Stomach (tissue), 19 donors: ENCODE measurements at places on chromosomes 16 and 17. TPM values are rescaled to one million over a fixed set of nuclear protein-coding genes. Genes with fewer than 3 reads are reported as not detected.

DNA sequence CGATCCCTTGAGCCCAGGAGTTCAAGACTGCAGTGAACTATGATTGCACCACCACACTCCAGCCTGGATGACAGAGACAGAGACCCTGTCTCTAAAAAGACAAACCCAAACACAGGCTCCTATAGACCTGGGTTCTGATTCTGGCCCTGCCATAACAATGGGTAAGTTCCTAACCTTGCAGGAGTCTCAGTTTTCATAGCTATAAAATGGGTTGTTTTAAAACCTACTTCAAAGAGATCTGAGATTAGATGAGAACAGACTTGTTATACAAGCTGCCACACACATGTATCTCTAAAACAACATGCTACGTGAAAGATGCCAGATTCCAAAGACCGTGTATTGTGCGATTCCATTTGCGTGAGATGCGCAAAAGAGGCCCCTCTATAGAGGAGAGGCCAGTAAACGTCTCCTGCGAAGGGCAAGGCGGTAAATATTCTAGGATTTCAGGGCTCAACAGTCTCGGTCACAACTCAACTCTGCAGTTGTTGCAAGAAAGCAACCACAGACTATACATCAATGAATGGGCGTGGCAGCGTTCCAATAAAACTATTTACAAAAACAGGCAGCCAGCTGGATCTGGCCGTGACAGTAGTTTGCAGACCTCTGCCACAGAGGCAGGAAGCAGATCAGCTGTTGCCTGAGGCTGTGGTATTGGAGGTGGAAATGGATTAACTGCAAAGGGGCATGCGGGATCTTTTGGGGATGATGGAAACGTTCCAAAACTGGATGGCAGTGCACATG lies 5.9 kb downstream of the CORO7 start:
- DNase-seq: peak; percentile 70

Gene ABCA3
- 6.4 TPM for total RNA-seq

GRCh38 chr16:4316108-4316863 lies 419 bp downstream of the GLIS2 start:
- DNase-seq: no peak

- DNase-seq: peak; percentile 47
Observed at GRCh38 chr17:21213638-21214014, 335 bp downstream of the TMEM11 start.

GRCh38 chr16:82358606-82359221 lies 188.7 kb upstream of the MPHOSPH6 start:
- peak; percentile 69 for DNase-seq

Gene KRTAP4-1
- not detected for total RNA-seq

GRCh38 chr16:15829460-15829859 lies 27.4 kb downstream of the MYH11 start:
- peak; percentile 83 for DNase-seq

Gene IL21R
- not detected for total RNA-seq

- no peak for DNase-seq
Observed at GRCh38 chr17:6040504-6040903, 29.7 kb upstream of the WSCD1 start.

- no peak for DNase-seq
Observed at GRCh38 chr16:69286941-69287713, 24.0 kb upstream of the VPS4A start.

GRCh38 chr17:73749337-73749823 lies 105.1 kb upstream of the SDK2 start:
- no peak for DNase-seq

Gene NOXO1
- not detected for total RNA-seq

DNA sequence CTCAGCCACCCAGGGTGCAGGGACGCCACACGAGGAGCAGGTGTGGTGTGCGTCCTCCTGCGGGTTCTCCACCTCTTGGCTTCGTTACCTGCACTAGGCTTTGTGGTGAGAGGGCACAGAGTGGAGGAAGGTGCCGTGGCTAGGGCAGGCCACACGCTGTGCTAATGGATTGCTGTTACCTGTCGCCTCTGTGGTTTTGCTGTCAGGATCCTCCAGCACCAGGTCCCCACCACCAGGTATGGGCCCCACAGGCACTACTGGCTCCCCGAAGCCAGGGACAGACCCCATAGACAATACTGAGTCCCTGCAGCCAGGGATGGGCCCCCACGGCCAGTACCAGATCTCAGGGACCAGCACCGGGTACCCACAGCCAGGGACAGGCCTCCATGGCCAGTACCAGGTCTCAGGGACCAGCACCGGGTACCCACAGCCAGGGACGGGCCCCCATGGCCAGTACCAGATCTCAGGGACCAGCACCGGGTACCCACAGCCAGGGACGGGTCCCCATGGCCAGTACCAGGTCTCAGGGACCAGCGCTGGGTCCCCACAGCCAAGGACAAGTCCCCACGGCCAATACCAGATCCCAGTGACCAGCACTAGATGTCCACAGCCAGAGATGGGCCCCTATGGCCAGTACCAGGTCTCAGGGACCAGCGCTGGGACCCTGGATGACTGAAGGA lies 315.6 kb downstream of the SEC14L1 start:
- no peak for DNase-seq

Gene CTRL
- total RNA-seq: 3.5 TPM

- no peak for DNase-seq
Observed at GRCh38 chr16:71923941-71924690, 28.8 kb downstream of the IST1 start.

Gene ABI3
- total RNA-seq: 1.4 TPM

DNA sequence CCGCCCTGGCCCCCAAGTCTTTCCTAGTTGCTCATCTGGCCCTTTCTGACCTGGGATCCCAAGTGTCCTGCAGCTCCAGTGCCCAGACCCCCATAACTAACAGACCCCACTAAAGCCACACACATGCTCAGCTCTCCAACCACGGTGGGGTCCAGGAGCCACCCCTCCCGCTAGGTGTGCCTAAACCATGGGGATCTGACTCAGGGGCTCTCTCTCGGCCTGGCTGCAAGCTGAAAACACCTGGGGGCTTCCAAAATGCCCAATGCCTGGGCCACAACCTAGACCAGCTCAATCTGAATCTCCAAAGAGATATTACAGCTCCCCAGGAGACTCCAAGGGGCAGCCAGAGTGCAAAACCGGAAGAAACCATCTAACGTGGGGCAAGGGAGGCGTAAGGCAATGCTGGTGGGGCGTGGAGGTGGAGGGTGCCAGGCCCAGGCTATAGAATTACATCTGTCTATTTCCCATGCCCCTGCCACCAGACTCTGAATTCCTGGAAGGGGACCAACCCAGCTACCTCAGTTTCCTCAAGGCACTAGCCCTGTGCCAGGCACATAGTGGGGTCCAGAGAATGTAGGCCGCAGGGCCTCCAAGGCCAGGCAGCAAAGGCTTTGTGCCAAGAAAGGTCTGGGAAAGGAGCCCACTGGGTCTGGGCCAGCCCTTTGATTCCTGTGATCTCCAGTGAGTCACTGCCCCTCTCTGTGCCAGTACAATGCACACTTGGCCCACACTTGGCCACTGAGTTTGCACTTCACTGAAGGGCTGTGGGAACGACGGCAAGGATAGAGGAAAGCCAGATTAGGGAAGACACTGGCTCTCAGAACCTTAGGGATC lies 3.3 kb downstream of the CD2BP2 start:
- no peak for DNase-seq
